ENCODE measurements at places on chromosomes 11 and 22.

GRCh38 chr11:96744697-96745096 lies 354.9 kb downstream of the JRKL start:
- no peak for DNase-seq

- no peak for DNase-seq
These were observed 23.1 kb downstream of the TTC17 start for GRCh38 chr11:43381802-43382201.

GRCh38 chr22:47071078-47071806 lies 308.8 kb downstream of the TBC1D22A start:
- DNase-seq, result no peak

DNA sequence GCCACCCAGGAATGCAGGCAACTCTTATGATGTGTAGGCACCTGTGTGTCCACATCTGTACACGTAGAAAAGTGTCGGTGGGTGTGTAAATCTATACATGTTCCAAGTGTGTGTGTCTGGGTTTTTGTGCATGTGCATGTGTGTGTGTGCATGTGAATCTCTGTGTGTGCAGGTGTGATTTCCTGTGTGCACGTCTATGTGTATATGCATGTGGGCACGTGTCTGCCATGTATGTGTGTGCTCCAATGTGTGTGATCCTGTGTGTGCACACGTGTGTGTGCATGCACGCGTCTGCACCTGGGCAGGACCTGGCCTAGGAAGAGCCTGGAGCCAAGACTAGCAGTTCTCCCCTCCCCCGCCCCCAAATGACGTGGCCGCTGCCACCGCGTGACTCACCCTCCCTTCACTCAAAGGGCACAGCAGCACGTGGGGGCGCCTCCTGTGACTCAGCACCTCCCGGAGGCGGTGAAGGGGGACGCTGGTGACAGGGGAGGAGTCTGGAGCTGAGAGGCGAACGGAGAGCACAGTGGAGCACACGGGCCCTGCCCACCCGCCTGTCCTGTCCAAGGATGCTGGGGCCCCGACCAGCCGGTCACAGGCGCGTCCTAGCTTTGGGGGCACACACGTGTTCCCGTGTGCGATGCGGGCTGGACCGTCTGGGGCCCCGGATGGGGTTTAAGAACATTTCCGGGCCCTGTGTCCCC lies 10.1 kb downstream of the PIM3 start:
- peak; percentile 95 for DNase-seq

GRCh38 chr11:67776852-67777520 lies 102.6 kb upstream of the ALDH3B2 start:
- no peak for DNase-seq

- no peak for DNase-seq
These were observed 105.3 kb upstream of the KIRREL3 start for GRCh38 chr11:127105593-127106541.

- DNase-seq, result no peak
These were observed 30.5 kb upstream of the P4HA3 start for GRCh38 chr11:74341921-74342320.

GRCh38 chr11:112005422-112006094 lies 19.6 kb upstream of the DLAT start:
- no peak for DNase-seq

DNA sequence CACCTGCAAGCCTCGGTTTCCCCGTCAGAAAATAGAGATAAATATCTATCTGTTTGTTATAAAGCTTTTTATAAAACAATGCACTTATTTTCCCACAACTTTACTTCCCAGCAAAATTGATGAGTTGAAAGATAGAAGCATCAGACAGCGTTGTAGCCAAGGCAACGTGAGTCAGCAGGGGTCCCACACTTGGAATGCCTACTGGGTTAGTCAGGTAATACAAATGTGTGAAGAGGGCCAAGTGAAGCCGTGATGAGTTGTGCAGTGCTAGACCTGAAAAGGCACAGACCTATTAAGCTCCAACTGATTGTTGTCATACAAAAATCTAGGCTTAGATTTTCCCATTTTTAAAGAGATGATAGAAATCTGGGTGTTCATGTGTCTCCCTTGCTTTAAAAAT lies 118.7 kb downstream of the PGR start:
- no peak for DNase-seq

GRCh38 chr11:109845437-109845836 lies 247.8 kb upstream of the ZC3H12C start:
- DNase-seq, result no peak

- no peak for DNase-seq
These were observed 18.4 kb downstream of the EIF3F start for GRCh38 chr11:8005556-8005955.

DNA sequence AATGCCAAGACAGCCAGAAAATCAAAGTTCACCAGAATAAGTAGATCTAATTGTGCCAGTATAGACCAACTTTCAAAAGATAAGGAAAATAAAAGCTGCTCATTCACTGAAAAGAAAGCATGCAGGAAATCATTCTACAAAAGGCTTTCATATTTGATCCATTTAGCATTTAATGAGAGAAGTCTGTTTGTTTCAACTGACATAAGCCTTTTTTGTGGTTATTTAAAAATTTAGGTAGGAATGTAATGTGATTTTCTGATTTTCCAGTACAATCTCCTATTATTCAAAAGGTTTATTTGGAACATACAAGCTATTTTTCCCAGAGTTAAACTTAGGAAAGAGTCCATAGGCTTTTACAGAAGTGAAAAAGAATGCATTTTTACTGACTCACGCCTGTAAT lies 92.7 kb downstream of the SBF2 start:
- DNase-seq, result no peak

GRCh38 chr11:117627259-117627658 lies 169.8 kb downstream of the DSCAML1 start:
- DNase-seq, result no peak

GRCh38 chr11:78110351-78110750 lies 29.1 kb downstream of the ALG8 start:
- no peak for DNase-seq

DNA sequence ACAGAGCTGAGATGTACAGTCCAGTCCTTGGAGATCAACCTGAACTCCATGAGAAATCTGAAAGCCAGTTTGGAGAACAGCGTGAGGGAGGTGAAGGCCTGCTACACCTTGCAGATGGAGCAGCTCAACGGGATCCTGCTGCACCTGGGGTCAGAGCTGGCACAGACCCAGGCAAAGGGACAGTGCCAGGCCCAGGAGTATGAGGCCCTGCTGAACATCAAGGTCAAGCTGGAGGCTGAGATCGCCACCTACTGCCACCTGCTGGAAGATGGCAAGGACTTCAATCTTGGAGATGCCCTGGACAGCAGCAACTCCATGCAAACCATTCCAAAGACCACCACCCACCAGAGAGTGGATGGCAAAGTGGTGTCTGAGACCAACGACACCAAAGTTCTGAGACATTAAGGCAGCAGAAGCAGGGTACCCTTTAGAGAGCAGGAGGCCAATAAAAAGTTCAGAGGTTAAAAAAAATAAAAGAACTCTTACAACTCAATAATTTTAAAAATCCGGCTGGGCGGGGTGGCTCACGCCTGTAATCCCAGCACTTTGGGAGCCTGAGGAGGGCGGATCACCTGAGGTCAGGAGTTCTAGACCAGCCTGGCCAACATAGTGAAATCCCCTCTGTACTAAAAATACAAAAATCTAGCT lies 69.9 kb upstream of the RTL6 start:
- peak; percentile 23 for DNase-seq

DNA sequence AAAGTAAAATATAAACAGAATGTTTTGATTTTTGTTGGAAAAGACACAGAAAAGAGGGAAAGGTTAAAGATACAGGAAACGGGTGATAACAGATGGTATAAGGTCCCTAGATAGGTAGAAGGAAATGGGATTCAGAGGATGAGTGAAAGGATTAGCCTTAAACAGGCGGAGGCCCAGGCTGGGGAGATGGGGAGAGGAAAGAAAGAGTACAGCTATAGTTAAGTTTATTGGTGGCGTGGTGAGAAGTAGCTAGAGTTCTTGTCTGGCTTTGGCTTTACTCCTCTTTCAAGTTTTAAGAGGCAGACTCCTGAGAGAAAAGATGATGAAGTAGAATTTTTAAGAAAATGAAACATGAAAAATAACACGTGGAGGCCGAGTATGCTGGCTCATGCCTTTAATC lies 13.7 kb downstream of the ZBTB44 start:
- DNase-seq, result no peak

- DNase-seq, result no peak
These were observed 33.2 kb downstream of the IRAG1 start for GRCh38 chr11:10660323-10660722.

GRCh38 chr22:45228401-45228754 lies 12.3 kb downstream of the KIAA0930 start:
- DNase-seq, result no peak

Data from activated CD4-positive, alpha-beta T cell treated with anti-CD3 and anti-CD28 coated beads for 24 hours (primary cell).